ENCODE measurements at places on chromosomes 13 and 19.

DNA sequence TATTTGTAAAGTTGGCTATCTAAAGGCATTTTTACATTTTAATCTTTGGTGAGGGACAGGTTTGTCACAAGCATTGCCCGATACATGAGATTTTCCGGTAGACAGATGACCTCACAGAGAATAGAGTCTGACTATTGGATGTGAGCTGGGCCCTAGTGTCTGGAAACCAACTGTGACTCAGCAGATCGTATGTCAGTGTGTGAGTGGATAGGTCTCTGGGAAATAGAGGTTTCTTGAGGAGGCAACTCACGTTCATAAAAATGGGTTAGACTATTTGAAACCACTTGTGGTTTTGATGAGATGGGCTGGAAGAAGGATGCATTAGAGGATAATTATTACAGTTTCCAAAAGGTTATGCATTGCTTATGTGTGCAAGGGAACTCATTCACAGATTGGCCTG is 19.2 kb downstream of the HS6ST3 start:
- no peak for DNase-seq

DNA sequence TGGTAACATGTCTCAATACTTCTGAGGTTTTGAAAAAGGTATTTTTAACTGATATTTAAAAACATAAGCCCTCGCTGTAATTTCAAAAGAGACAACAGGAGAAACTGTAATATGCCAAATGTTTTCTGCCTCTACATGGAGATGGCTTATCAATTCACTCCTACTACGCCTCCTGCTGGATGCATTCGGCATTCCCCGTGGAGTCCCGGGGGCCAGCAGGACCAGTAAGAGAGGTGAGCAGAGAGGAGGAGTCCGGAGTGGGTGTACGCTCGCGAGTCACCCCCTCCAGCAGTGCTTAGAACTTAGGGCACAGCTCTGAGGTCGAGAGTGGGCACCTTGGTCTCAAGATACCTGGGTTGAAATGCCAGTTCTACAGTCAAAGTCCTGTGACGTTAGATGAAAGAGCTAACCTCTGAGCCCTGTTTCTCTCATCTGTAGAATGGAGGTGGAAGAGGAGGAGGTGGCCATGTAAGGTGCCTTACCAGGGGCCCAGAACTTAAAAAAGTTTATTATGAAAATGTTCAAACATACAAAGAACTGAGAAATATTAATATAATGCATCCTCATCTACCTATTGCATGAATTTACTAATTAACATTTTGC is 110.2 kb downstream of the STK24 start:
- DNase-seq: no peak

DNA sequence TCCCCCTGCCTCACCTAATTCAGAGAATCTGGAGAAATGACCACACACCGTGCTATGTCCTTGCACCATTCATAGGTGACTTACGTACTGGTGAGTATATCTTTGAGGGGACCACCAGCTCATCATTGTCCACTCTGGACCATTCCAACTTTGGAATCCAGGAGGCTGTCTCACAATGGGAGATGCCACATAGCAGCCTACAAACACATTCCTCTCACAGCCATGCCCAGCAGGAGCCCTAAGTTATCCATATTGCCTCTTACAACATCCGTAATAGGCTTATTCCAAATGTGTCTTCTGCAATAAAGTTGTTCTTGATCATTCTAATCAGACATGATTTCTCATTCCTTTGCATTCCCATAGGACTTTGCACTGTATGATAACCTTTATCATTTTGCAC is 436.7 kb downstream of the EFNB2 start:
- no peak for DNase-seq

DNA sequence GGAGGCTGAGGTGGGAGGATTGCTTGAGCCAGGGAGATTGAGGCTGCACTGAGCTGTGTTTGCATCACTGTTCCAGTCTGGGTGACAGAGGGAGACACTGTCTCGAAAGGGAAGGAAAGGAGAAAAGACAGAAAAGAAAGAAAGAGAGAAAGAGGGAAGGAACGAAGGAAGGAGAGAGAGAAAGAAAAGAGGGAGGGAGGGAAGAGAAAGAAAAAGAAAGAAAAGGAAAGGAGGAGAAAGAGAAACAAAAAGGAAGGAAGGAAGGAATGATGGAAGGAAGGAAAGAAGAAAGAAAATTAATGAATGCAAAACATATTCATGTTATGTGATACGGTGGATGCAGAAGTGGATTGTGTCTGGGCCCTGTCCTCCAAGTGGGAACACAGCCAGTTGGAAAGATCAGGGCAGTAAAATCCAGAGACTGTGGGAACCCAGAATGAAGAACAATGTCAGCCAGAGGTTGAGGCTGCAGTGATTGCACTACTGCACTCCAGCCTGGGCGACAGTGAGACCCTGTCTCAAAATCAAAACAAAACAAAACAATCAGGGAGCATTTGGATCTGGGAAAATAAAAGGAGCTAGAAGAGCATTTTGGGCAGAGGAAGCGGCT is 6.2 kb downstream of the PHLDB3 start:
- DNase-seq: no peak

GRCh38 chr13:30718661-30719524 is 16.4 kb upstream of the ALOX5AP start:
- no peak for DNase-seq

- DNase-seq: no peak
Measured at GRCh38 chr13:46289260-46289955, 77.7 kb downstream of the LRRC63 start.

- no peak for DNase-seq
Measured at GRCh38 chr19:53057904-53058580, 13.5 kb downstream of the ERVV-2 start.

DNA sequence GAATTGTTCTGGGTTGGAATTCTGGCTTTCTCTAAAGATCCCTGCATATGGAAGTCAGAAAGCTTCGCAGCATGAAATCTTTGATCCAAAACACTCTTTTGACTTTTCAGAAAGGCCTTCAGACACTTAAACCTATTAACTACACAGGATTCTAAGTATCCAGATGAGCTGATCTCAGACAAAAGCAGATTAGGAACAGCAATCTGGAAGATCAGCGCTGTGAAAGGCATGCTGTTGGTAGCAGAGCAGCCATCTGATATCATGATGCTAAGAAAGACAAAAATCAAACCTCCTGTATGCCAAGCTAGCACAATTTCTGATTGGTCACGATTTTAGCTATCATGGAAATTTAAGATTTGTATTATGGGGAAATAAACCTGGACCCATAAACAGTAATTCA is 589.9 kb downstream of the GPC5 start:
- no peak for DNase-seq

- DNase-seq: no peak
Measured at GRCh38 chr13:43364210-43365038, 341.0 kb downstream of the DNAJC15 start.

DNA sequence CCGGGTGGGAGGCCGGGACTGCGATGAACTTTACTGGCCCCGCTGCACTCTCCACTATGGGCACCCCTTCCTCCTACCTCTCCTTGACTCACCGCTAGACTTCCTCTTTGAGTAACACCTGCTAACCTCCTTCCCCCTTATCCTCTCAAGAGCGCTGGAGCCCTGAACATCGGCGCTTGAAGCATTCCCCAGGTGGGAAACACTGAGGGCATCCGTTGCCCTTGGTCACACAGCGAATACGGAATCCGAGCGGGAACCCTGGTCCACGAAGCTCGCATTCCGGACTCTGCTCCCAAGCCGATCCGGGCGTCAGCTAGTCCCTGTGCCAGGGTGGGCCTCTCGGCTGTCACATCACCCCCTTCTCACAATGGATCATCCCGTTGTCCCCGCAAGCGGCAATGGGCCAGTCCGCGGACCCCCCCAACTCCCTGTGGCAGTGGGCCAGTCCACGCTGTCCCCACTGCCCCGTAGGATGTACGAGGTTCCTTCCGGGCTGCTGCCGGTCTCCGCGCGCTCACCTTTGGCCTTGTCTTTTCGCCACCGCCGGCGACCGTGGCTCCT is 4.2 kb downstream of the LIPE start:
- no peak for DNase-seq

DNA sequence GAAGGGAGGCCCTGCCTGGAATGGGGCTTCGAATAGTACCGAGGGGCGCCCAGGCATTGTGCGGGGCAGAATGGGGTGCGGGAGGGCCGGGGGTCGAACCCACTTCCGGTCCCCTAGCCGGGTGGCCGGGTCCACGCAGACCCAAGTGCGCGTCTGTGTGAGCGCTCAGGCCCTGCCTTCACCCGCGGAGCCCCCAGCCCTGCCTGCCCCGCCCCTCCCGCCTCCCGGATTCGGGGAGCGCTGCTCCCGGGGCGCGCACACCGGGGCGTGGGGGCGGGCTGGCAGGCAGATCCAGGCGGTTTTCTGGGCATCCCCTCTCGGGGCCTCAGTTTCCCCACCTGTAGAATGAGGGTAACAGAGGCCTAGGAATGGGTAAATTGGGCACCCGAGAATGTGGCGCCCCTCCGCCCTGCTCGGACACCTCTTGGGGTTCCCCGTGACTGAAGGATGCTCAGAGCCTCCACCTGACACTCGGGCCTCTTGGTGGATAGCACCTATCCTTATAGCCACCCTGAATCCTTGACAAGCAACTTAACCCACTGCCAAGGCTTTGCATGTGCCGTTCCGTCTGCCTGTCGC is 682 bp downstream of the PIK3R2 start:
- no peak for DNase-seq

GRCh38 chr19:12194827-12195731 is 32.2 kb downstream of the ZNF136 start:
- DNase-seq: no peak

GRCh38 chr13:43783820-43784219 is 3.0 kb downstream of the ENOX1 start:
- no peak for DNase-seq

DNA sequence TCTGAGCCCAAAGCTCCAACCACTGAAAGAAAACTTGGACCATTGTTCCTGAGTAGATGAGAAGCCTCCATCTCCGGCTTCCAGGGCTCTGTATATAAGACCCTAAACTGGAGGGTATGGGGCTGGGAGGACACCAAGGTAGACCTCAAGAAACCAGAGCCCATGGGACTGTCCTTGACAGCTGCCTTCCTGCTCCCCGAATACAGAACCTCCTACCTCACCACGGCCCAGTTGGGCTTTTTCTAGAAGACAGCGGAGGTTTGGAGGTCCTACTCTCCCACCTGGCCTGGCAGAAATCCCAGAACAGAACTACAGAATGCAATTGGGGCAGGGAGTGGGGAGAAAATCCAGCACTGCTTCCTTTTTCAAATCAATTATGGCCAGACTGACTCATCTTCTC is 177.3 kb upstream of the ZNF507 start:
- DNase-seq: no peak

DNA sequence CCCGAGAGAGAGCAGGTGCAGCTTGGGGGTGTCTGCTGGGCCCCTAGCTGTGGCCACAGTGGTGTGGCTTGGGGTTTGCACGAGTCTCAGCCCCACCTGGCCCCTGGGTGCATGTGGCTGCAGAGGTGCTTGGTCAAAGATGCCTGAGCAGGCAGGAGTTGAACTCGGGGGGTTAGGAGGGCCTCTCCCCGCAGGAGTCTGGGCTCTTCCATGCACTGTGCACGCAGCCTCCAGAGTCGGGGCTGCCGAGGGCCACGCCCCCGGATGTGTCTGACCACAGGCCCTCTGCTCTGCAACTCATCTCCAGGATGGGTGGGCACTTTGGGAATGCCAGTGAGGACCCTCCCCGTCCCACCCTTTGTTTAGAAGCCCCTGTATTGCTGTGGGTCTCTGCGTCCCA is 91.5 kb upstream of the MCF2L start:
- DNase-seq: no peak

DNA sequence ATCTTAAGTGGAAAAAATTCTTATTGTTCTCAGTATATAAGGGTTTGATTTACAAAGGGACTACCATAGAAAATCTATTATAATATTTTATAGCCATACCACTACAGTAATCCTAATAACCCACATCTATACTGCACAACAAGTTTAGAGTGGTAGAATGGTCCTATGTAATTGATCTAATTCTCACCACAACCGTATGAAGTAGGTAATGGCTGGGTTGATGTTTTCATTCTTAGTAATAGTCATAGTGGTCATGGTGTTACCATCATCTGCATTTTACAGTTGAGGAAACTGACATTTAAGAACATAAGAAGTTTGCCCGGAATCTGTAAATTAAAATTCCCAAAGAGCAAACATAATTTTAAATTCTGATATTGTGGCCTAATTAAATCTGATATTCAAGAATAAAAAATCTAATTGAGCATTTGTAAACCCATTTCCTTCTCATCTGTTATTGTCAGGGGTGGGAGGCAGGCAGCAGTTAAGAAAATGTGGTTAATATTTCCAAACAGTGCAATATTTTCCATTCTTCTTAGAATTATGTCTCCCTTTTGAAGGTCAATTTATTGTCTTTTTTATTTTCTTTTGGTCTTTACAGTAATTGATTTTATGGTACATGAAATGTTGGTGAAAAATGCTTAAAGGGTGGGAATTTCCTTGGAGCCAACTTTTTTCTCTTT is 65.6 kb downstream of the DHRS12 start:
- no peak for DNase-seq

GRCh38 chr13:39091586-39091985 is 53.3 kb downstream of the NHLRC3 start:
- no peak for DNase-seq

DNA sequence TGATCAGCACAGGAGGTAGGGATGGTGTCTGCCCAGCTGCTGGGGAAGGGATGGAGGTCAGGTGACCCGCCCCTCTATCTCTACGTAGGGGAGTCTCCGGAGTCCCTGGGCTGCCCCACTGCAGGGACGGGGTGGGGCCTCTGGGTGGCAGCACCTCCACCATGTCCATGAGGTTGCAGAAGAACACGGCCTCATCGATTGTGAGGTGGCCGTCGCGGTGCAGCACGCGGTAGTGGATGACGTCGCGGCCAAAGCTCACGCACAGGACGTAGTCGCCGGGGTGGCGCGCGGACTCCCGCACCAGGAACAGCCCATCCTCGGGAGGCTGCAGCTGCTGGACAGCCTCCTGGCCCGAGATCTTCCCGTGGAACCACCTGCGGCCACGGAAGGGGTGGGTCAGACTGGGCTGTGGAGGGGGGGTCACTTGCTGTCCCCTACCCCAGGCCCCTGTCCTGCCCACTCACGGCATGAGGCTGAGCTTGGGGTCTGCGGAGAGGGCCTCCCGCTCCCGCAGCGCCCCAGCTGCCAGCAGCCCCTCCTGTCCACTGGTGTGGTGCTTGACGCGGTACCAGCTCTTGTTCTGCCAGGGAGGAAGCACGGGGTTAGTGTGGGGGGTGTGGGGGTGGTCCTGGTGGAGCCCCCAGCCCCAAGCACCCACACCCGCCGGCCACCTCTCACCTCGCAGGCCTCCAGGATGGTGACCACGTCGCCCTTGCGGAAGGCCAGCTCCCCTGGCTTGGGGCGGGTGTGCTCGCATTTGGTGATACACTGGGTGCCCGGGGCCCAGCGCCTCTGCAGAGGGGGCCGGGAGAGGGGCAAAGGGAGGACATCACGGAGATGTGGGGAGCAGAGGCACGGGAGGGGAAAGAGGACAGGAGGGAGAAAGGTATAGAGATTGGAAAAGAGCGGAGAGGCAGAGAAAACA is 2.3 kb downstream of the MATK start:
- no peak for DNase-seq

DNA sequence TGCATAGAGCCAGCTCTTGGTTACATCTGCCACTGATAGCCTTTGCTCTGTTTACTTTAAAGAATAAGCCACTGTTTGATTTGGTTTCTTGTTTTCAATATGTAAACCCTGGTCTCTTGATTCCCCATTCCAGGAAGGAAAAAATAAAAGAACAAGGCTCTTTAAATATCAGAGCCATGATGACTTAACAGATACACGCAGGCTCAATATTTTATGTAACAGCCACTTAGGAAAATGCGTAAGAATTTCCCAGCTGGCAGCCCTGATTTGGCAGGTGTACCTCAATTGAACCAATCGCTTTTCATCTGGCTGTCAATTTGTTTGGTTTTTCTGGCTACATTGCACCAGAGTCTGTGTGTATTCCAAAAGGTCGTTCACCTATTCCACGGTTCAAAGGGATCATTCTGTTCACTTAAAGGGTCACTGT is 65.6 kb downstream of the IRS2 start:
- no peak for DNase-seq
